NCI-H1694 (cell line): ENCODE measurements at places on chromosomes 4 and X.

DNA sequence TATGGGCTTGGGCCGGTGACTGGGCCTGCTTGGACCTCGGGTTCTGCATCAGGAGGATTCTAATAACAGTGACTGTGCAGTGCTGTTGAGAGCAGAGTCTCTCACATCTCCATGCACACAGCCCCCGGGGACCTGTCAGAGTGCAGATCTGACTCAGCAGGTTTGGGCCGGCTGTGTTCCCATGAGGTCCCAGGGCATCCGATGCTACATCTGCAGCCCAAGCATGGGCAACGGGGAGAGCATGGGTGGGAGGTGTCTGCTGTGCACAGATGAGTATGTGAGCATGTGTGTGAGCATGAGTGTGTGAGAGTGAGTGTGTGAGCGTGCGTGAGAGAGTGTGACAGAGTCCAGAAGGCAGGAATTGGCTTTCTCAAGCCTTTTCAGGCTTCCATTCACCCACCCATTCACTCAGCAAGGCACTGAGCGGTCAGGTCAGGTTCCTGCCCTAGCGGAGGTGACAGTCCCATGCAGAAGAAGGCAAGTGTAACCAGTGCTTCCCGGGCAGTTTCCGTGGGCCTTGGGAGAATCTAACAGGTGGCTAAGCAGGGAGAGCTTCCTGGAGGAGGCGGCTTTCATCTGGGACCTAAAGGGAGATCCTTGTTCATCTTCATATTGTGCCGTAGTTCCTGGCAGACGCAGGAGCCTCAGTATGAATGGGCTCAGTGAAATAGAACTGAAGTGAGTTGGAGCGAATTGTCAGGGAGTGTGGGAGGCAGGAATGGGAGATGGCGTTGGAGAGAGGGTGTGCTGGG, 62.6 kb downstream of the SORCS2 start:
- DNase-seq, result no peak

DNA sequence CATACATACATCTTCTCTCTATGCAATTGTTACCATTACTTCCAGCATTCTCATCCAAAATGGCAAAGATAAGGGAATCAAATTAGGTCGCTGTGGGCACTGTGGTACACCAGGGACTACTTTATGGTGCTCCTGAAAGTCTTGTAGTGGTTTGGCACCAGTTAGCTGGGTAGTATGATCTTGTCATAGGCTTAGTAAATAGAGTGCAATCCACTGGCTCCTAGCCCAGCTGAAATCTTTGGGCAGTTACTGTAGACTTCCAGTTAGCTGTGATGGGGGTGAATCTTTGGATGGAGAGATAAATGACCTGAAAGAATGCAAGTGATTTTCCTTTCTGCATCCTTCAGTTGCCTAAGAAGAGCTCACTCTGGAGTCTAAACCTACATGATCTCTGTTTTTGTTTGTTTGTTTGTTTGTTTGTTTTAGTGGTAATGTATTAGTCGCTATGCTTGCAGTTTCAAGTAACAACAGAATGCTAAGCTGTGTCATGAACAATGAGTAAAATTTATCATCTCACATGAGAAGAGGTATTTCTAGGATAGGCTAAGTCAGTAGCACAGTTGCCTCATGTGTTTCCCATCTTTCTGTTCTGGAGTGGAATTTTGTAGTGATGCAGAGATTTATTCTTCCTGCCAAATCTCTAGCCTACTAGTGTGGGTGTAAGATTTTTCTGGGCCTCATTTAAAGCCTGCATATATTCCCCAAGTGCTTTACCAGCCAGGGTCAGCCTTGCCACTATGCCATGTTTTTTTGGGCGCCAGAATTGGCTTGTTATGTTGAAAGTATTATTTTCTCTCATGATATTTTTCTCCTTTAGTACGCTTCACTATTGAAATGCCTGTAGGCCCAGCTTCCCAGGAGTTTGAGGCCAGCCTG, 24.2 kb downstream of the HERC3 start:
- DNase-seq, result no peak

DNA sequence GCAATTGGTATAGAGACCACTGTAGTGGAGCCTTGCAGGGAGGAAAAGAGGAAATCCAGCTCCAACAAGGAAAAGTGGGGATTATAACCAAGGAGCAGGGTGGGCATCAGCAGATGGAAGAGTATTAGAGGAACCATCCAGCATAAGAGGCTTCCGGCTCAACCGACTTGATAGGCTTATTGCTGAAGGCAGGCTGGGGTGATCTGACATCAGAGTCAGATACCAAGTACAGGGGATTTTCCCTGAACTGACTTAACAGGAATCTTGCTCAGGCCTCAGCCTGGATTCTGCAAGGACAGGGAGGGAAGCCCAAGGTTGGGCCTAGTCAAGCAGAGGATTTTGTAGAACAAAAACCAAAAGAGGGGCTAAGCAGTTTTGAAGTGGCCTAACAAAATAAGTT, 129.6 kb downstream of the DCLK2 start:
- DNase-seq, result no peak

- no peak for DNase-seq
Observed at GRCh38 chrX:71181558-71181909, 36.9 kb downstream of the NLGN3 start.

GRCh38 chrX:109911046-109911445, 91.9 kb upstream of the TMEM164 start:
- DNase-seq, result peak; percentile 9

GRCh38 chr4:150078579-150079080, 385 bp downstream of the DCLK2 start:
- no peak for DNase-seq

DNA sequence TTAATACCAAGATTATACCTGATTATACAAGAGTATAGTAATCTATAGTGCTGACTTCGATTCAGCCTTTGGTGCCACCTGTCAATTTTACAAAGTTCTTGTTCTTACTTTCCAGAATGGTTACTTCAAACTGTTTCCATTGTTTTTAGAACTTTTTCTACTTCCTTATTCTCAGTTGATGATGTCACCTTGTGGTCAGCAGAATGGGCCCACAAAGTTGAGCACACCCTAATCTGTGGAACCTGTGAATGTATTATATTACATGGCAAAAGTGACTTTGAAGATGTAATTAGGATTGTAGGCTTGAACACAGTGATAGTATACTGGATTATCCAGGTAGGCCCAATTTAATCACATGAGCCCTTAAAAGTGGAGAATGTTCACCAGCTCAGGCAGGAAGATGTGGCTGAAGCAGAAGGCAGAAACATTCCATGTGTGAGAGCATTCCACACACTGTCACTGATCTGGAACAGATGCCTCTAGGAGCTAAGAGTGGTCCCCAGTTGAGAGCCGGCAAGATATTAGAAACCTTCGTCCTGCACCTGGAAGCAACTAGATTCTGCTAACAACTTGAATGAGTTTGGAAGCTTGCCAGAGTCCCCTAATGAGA, 6.3 kb upstream of the SGMS2 start:
- no peak for DNase-seq

DNA sequence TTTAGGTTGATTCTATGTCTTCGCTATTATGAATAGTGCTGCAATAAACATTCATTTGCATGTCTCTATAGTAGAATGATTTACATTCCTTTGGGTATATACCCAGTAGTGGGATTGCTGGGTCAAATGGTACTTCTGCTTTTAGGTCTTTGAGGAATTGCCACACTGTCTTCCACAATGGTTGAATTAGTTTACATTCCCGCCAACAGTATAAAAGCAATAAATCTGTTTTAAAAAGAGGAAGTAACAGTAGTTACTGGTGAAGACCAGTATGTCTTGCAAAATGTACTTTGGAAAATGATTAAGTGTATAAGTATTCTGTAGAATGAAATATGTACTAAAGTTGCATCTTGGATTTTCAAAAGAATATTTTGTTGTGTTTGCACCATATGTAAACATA, 77.3 kb downstream of the SHROOM4 start:
- DNase-seq, result no peak

GRCh38 chr4:37489697-37490096, 196.5 kb downstream of the RELL1 start:
- DNase-seq, result no peak

DNA sequence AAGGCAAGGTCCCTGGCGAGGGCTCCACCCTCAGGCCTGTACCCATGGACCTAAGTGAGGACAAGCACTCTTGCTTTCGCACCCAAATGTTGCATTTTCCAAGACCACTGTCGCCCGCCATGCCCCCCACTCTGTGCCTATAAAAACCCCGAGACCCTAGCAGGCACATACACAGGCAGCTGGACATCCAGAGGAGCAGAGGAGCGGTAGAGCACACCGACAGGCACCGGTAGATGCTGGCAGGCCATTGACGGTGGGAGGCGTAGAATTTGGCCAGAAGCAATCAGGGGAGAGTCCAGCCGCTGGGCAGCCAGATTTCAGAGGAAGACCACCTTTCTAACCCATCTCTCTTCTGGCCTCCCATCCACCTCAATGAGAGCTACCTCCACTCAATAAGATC, 715.2 kb upstream of the AADAT start:
- DNase-seq, result no peak

GRCh38 chrX:118496763-118497079, 1.1 kb downstream of the DOCK11 start:
- peak; percentile 6 for DNase-seq

DNA sequence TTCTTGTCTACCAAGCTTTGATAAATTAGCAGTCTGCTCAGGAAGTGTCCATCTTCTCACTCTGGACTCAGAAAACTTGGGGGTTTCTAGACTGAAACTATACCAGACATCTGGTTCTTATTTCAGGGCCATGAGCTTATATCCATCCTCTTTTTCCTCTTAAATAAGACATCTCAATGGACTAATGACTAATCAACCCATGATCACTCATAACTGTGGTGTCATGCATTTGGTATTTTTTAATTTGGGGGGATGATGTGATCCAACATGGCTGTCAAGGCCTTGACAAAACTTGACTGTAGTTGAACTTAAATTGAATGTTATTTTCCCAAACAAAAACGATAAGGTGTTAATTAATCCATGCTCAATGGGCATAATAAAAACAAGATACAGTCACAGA, 87.8 kb downstream of the GPRASP3 start:
- DNase-seq, result no peak
